AG08395 (cell line): ENCODE measurements at places on chromosomes 6 and 20.

DNA sequence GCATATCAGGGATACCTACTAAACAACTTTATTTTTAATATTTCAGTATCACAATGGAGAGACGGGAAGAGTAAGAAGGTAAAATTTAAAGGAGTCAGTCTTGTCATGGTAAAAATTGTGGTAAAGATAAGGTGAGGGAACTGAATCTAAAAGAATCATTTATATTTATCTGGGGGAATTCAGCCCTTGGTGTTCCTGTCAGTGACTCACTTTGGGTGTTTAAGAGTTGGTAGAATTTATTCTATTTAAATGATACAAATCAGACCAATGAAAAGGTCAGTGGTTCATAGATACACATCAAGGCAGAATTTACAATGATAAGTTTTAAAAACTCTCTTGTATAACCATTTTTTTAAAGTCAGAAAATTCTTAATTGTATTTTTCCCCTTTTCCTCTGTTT, 164.4 kb downstream of the CDKAL1 start:
- DNase-seq, result no peak

- DNase-seq, result no peak
Observed at GRCh38 chr20:36991703-36992102, 40.2 kb upstream of the SAMHD1 start.

- DNase-seq, result no peak
Observed at GRCh38 chr6:34705241-34705640, 8.7 kb upstream of the ILRUN start.

DNA sequence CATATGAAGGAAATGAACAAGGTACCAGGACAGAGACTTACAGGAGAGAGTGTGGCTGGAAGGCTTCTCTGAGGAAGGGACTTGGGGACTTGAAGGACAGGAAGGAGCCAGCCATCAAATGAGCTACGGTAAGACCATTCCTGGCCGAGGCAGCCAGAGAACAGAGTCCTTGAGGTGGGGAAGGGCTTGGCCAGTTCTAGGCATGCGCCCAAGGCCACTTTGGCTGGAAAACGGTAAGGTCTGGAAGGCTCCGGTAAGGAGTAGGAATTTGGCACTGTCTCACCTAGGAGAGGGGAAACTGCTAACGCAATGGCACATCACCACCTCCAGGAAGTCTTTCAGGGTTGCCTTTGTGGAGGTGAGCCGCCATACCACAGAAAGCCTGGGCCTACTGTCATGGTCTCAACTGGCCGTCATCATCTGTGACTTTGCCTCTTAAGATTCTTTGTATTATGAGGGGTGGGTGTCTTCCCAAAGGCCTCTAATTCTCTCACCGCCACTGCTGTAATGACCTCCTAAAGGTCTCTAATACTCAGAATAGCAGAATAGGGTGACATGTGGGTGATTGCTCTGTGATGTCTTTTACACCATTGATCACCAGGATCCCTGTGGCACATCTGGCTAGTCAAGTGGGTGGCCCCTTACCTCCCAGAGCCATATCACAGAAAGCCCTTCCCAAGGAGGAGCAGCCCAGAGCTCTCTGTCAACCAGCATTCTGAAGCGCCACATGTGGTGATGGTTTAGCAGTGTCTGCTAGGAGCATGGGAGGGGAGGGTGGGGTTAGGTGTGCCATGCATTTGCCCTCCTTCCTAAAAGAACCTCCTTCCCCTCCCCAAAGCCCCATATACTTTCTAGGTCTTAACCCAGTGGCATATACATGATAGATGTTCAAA, 17.7 kb upstream of the STX16 start:
- DNase-seq, result no peak

GRCh38 chr6:119442776-119443184, 93.2 kb upstream of the MAN1A1 start:
- no peak for DNase-seq
